ENCODE measurements at places on chromosomes 5 and 9.

DNA sequence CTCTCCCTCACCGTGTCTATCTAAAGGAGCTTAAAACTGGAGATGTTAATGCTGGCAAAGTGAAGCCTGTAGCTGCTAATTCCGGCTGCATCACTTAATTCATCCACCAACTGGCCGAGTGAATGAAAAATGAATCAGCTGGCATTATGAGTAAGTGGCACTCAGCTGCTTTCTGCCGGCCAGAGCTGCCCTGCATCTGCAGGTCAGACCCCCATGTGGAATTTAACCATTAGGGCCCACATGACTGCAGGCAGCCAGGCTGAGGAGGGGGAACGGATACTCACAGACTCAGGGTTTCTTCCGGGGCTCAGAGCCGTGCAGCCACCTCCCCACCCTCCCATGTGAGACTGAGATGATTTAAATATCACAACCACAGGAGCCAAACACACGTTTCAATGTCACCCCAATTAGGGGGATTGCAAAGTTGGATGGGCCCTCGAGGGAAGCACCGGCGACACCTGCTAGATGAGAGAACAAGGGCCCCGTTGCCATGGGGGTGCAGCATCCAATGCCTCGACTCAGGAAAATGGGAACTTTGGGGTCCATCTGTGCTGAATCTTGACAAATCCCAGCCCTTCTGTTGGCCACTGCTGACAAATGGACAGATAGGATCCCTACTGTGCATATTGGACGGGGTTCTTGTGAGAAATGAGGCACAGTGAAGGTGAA lies 115.6 kb upstream of the ALDH1B1 start:
- DNase-seq: no peak

- no peak for DNase-seq
These were observed 3.4 kb upstream of the CEP72 start for GRCh38 chr5:608429-609370.

DNA sequence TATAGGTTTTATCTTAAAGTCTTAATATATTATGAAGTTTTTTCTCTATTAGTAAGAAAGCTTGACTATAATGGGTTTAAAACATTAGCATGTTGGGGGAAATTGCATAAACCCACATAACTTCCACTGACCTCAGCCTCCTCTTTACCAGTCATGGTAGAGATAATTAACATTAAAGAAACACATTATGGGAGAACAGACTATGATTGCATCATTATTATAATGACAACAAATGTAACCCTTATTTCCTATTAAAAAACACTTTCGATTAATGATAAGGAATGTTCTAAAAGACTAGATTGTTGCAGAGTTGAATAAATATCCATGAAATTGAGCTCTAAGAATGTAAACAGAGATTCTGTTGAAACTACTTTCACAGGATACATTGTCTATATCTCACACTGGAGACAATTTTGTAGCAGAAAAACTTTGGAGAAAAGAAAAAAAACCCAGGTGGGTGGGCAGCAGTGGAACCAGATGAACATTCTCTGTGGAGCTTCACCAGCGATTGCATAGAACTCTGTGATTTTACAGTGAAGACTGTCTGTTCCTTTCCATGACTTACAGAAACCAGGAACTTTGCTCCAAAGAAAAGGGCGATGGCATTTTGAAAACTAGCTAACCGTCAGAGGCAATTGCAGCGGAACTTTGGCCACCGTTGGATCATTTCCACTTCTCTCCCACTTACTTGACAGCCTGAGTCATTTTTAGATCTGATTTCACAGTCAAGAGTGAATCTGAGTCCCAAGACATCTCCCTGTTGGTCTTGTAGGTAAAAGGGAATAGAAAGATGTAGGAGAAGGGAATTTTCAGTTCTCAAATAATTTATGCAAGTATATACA lies 21.0 kb upstream of the ERAP2 start:
- DNase-seq: no peak

GRCh38 chr5:119019501-119019900 lies 31.2 kb upstream of the DTWD2 start:
- no peak for DNase-seq

DNA sequence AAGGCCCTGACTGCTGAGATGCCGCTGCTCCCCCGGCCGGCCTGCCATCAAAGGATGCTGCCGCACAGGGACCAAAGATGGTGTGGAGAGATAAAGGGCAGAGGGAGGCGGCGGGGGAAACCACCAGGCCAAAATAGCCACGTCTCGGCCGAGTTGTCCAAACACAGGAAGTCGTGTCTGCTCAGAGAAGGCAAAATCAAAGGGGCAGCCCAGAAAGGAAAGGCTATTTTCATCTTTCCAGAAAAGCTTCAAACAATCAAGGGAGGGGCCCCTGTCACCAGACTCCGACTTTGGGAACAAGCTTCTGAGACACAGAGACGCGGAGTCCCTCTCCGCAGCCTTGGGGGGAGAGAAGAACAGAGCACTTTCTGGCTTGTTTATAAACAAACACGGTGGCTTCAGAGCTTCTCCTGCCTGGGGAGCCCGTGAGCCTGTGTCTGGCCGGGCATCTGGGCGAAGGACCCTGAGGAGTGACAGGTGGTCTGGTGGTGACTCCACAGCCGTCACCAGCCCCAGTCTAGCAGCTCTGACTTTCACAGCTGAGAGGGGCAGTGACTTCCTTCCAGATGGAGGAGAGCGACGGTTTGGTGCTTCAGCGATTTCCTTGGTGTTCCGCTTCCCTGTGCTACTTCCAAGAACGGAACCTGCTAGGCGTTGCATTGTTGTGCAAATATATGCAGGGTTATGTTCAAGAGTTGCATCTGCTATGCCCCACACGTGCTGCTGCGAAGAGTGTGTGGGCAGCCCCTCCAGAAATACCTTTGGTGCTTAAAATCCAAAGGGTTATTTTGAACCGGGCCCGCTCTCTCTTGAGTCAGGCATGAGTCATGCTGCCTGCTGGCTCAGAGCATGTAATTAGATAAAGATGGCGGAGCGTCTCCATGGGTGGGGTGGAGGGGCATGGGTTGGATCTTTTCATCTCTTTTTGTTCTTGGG lies 24.0 kb downstream of the ADAMTSL2 start:
- peak; percentile 57 for DNase-seq

DNA sequence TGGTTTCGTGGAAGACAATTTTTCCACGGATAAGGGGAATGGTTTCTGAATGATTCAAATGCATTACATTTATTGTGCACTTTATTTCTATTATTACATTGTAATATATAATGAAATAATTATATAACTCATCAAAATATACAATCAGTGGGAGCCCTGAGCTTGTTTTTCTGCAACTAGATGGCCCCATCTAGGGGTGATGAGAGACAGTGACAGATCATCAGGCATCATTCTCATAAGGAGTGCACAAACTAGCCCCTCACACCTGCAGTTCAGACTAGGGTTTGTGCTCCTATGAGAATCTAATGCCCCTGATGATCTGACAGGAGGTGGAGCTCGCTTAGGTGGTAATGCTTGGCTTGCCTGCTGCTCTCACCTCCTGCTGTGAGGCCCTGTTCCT lies 6.4 kb downstream of the ISCA1 start:
- no peak for DNase-seq
